Fibroblast of lung (primary cell): ENCODE measurements at places on chromosomes 12 and 14. TPM values are rescaled to one million over a fixed set of nuclear protein-coding genes. Genes with fewer than 3 reads are reported as not detected.

DNA sequence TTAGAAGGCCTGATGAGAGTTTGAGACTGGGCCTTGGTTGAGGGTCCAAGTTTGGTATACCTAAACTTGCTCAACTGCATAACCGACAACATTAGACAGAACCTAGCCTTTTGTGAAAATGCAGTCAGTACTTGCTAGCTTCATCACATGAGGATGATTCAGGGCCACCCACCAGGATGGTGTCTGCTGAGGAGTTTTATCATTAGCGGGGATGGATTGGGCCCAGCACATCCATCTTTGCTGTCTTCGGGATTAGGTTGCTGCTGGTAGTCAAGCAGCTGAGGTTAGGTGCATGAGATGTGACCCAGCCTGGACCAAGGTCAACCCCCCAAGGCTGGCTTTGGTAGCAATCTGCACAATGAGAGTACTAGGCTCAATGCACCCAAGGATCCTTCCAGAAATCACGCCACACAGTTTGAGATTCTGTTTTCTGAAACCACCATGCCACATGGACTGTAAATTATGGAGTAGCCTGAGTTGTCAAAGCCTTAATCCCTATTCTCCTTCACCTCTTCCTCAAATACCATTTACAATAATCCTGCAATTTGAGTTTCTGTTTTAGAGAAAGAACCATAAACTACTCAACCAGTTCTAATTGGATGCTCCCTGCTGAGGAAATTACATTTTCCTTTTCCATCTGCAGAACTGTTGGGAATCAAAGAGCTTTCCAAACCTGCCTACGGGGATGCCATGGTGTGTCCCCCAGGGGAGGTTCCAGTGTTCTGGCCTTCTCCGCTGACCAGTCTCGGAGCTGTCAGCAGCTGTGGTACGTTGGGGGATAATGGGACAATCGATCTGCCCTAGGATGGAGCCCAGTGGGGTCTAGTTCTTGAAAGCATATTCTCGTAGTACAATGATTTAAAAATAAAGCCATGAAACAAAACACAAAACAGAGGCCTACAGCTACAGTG lies 61.7 kb downstream of the DGLUCY start:
- no peak overlapping the region for H3K27ac ChIP-seq
- H3K4me3 ChIP-seq = no peak overlapping the region
- no peak for DNase-seq
- peaks cover 2% of the 10 kb centered on the region for H3K36me3 ChIP-seq

DNA sequence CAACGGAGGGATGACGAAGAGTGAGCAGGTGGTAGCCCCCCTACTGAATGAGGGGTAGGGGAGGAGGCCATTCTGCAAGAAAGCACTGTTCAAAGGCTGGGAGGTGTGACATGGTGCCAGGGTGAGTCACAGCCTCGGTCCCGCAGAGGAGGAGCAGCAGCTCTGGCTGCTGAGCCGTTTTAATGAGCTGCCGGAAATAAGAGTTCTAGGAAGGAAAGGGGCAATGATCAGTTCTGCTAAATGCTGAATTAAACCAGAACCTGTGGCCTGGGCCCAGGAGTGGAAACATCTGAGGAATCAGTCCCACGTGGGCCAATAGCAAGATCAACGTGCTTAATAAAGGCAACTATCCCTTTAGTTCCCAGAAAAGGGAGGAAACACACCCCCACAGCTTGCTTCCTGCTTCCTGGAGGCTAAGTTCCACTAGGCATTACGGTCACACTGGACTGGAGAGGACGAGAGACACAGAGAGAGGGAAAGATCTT lies 3.6 kb downstream of the ABCD4 start:
- peak; percentile 70 for DNase-seq
- H3K4me3 ChIP-seq = no peak overlapping the region
- peaks cover 2% of the 10 kb centered on the region for H3K4me1 ChIP-seq
- H3K36me3 ChIP-seq = no peaks in the 10 kb centered on the region
- H3K27me3 ChIP-seq = no peaks in the 10 kb centered on the region

- no peaks in the 10 kb centered on the region for H3K4me1 ChIP-seq
- peaks cover 23% of the 10 kb centered on the region for H3K27me3 ChIP-seq
- DNase-seq = no peak
- peak overlapping the region; percentile 57 for H3K4me3 ChIP-seq
Observed at GRCh38 chr14:69880893-69881292, 1.7 kb downstream of the SMOC1 start.

DNA sequence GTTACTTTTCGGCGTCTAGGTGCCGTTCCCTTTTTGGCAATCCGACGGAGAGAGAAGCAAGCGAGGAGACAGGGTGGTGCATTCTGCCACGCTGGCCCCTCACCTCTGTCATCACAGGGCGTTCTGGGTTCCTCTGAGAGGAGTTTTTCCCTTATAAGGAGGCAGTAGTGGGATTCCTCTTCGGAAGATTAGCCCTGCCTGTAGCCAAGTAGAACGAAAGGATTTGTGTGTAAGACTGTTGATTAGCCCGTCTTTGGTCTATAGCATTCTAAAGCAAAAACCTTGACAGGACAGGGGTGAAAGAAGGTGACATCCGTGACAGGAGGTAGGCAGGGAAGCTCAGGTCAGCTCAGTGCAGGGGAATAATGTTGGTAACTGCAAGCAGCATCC lies 9.1 kb upstream of the NEMF start:
- peaks cover 3% of the 10 kb centered on the region for H3K4me1 ChIP-seq
- H3K27me3 ChIP-seq = no peaks in the 10 kb centered on the region
- H3K4me3 ChIP-seq = peak overlapping the region; percentile 96
- H3K36me3 ChIP-seq = no peaks in the 10 kb centered on the region
- DNase-seq = peak; percentile 94
- peak overlapping the region; percentile 99 for H3K27ac ChIP-seq

MLH3 gene
- 9.5 and 12.2 TPM in 2 replicates for polyA plus RNA-seq

TAS2R9 gene
- polyA plus RNA-seq = not detected in 2 replicates
